ENCODE measurements at places on chromosomes 4 and X. TPM values are rescaled to one million over a fixed set of nuclear protein-coding genes. Genes with fewer than 3 reads are reported as not detected.

The L1CAM gene
- 7.4 TPM for total RNA-seq

The FRMD7 gene
- not detected for total RNA-seq

The HMX1 gene
- total RNA-seq, result 2.7 TPM

The CYBB gene
- not detected for total RNA-seq

The ARSJ gene
- total RNA-seq, result 12.2 TPM

The DOK7 gene
- 0.11 TPM for total RNA-seq
